Osteoblast (primary cell): ENCODE measurements at places on chromosomes 2 and 18. TPM values are rescaled to one million over a fixed set of nuclear protein-coding genes. Genes with fewer than 3 reads are reported as not detected.

- DNase-seq: no peak
Measured at GRCh38 chr18:6399776-6400175, 14.9 kb downstream of the L3MBTL4 start.

The KHK gene
- 0.29 and 0.36 TPM in 2 replicates for total RNA-seq

DNA sequence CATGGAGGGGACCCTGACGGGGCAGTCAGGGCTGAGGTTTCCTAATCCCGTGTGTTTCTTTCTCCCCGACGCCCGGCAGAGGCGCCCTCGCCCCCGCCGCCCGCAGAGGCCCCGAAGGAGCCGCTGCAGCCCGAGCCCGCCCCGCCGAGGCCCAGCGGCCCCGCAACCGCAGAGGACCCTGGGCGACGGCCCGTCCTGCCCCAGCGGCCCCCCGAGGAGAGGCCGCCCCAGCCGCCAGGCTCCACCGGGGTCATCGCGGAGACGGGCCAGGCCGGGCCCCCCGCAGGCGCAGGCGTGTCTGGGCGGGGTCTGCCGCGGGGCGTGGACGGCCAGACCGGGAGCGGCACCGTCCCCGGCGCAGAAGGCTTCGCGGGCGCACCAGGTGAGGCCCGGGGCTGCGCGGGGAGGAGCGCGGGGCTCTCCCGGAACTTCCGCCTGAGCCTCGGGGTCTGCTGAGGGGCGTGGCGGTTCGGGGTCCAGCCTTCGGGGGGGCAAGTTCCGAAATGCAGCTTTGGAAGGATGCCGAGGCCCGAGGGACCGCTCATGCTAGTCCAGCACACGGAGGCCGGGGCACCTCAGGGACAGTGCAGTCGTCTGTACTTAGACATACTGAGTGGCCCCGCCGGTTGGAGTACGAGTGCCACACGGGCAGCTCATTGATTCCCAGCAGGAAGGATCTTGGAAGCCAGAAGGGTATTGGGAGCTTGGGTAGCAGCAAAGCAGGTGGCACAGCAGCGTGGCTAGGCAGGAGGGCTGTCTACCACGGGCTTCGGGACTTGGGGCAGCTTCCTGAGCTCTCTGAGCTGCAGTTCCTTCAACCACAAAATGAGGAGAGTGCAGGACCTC lies 60.1 kb downstream of the EMILIN2 start:
- peak; percentile 96 for DNase-seq

DNA sequence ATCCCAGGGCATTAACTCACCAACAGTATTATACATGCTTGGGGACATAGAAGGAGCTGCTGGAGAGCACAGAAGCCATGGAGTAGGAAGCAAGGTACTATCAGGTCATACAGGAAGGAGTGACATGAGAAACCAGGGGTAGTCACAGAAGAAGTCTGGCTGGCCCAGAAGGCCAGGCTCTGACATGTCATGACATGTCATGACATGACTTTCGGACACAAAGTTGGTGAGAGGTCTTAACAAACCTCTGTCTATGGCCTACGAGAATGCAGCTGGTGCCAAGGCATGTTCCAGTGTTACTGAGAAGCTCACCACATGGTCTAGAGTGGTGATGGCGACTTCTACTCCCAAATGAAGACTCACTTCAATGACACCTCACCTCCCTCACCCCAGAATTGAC lies 3.3 kb upstream of the CERS6 start:
- DNase-seq: no peak

GRCh38 chr2:176137906-176138305 lies 8.4 kb downstream of the HOXD8 start:
- DNase-seq: no peak

DNA sequence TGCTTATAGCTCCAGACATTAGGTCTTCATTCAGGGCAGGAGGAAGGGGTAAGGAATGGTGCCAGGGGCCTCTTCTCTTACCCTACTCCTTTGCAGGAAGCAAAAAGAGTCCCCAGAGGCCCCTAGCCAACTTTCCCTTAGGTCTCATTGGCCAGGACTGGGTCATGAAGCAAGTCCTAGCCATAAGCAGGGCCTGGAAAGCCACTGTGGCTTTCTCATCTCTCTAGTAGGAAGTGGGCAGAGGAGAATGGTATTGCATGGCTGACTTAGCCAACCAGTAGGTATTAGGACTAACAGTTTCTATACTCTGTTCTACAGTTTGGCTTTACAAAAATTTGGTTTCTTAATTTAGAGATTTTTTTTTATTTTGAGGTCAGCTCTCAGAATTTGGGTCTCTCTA lies 4.8 kb downstream of the FAM228A start:
- no peak for DNase-seq

- DNase-seq: peak; percentile 73
Measured at GRCh38 chr2:192775459-192776262, 580.9 kb upstream of the TMEFF2 start.

- peak; percentile 94 for DNase-seq
Measured at GRCh38 chr2:120546048-120546864, 189.4 kb upstream of the GLI2 start.

The UGT1A10 gene
- total RNA-seq: not detected in 2 replicates

DNA sequence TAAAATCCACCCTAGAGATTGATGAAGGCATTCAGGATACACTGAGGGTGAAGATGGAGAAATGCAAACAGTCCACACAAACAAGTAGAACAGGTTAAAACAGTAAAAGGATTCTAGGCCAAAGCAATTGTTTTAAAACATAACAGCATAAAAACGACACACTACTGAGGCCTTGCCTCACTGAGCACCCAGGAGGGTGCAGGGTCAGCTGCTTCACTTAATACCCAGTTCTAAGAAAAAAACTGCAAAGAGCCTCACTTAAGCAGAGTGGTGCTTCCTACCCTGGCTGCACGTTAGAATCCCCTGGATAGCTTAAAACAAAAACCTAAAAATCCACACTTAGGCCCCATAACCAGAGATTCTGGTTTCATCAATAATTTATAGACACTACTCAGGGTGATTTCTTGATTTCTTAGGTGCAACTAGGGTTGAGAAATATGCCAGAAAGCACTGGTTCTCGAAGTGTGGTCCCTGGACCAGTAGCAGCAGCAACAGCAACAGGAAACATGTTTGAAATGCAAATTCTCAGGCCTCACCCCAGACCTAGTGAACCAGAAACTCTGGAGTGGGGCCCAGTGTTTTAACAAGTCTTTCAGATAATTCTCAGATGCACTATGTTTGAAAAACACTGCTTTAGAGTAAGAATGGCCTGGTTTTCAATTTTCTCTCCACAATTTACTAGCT lies 279.1 kb downstream of the ZEB2 start:
- DNase-seq: no peak
